Activated T-helper 1 cell treated with anti-CD3 and anti-CD28 coated beads, Interleukin-2, amount 50 U/mL, for 16 hours (primary cell): ENCODE measurements at places on chromosomes 2 and 18.

DNA sequence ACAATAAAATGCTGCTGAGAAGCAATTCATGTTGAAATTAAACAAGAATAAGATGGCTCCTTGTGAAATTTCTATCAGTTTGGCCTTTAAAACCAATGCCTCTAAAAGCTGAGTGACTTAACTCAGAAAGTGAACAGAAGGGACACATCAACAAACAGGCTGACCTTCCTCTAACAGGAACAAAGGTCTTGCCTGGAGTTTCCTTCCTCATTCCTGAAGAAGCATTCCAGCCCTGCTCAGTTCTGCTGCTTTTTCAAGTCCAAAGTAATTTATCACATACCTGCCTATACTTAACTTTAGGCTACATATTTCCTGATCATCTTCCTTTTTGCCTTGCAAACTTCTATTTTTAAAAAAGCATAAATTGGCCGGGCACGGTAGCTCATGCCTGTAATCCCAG lies 14.1 kb downstream of the PTRHD1 start:
- DNase-seq: no peak

- no peak for DNase-seq
Observed at GRCh38 chr2:43408407-43409160, 182.2 kb upstream of the ZFP36L2 start.

GRCh38 chr18:23872701-23873550 lies 141.6 kb upstream of the TTC39C start:
- DNase-seq: no peak

- no peak for DNase-seq
Observed at GRCh38 chr2:204110751-204111516, 174.4 kb downstream of the ICOS start.

DNA sequence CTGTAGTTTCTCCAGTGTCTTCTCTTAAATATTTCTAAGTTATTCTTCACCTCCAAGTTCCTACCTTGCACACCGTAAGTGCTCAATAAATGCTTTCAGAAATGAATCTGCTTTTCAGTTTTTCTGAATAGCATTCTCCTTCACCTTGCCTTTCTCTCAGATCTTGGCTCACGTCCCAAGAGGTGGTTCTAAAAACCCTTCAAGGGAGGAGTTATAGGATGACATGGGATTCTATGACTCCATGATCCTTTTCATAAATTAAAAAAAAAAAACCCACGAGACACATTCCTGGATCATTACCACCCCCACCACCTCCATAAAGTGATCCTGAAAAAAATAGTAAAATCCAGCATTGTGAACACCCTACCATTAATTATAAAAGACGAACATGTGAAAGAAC lies 11.7 kb downstream of the KCTD1 start:
- no peak for DNase-seq

DNA sequence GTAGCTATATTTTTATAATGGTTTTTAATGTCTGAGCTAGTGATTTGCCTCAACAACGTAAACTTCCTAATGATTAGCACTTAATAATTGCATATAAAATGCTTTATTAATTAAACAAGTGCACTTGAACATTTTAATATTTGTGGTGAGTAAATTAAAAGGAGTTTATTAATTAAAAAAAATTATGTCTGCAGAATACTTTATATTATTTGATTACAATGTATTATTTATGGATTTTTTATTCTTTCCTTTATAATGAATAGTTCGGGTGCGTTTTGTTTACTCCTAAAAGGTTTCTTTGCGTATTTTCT lies 2.3 kb downstream of the HOXD8 start:
- DNase-seq: no peak

DNA sequence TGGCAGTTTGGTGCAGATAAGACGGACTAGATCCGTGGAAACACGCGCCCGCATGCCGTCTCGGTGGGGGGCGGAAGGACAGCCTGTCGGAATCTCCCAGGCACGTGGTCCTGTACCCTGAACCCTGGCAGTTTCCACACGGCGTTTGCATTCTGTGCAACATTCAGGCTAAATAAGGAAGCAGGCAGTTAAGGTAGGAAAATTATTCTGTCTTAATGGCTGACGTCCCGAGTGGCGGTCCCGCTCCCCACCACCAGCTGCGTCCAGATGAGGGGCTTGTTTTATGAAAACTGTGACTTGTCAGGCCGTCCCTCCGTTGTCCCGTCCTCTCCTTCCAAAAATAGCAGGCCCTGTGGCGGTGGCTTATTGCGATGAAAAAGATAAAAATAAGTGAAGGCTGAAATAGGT lies 120.2 kb downstream of the NFATC1 start:
- DNase-seq: no peak

DNA sequence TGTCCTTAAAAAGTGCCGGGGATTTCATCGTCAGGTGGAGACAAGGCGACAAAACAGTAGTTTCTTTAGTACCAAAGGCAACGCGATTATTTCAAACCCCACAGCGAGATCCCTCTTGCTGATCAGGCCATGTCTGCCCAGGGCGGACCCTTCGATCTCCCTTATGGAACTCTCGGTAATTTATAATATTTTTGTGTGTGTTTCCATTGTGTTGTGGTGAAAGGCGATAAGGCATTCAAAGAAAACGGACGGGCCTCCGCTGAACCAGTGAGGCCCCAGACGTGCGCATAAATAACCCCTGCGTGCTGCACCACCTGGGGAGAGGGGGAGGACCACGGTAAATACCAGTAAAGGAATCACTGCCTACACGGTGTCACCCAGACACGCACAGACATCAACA lies 1.4 kb upstream of the GAD1 start:
- DNase-seq: no peak

DNA sequence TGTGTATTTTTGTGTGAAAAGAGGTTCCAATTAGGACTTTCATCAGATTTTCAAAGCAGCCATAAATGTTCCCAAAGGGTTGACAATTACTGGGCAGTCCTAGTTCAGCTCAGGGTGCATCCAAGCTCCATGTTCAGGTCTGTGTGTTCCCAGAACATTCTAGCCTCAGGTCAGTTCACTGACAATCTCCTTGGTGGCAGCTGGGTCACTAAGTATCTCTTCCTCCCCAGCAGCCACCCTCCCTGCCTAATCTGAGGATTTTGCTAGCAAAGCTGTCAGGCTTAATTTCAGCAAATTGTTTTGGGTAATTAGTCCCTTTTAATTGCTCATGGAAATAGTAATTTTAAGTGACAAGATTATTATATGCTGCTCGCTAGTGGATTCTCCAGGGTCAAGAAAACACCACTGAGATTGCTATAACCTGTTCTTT lies 29.8 kb downstream of the UPP2 start:
- DNase-seq: no peak

DNA sequence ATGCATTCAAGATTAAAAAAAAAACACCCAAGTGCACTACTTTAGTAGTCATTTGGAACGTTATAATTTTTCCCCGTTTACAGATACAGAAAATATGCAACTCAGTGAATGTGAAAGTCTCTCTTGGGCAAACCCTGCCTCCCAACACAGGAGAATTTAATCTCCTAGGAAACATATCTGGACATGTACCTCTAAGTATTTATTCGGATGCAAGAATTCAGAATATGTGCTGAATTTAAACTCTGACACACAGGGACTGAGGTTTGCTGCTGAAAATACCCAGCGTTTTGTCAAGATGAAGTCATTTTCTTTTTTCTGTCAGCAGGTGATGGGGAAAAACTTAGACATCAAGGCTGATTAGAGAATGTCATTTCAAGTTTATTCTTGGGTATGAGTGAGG lies 105.4 kb downstream of the ACKR3 start:
- DNase-seq: no peak

DNA sequence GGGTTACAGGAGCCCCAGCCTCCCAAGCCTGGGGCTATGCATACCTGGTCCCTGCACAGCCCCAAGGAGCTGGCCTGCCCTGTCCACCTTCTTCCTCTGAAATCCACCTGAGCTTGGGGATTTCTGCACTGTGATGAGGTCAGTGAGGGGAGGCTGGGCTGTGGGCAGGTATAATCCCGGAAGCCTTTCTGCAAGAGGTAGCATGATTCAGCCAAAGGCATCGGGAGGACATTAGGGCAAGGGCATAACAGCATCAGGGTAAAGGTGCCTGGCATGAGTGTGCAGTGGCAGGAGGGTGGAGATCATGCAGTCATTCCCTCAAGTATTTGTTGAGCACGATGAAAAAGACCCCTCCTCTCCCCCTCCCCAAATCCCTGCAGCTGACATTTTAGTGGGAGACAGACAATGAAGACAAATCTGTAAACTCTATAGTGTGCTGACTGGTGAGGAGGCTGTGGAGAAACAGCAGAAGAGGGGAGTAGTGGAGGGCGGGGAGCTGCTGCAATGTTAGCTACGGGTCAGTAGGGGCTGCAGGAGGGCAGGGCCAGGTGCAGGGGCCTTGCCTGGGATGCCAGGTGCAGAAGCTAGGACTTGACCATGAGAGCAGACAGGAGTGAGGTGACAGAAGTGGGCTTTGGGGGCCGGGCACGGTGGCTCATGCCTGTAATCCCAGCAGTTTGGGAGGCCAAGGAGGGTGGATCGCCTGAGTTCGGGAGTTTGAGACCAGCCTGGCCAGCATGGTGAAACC lies 18.7 kb downstream of the ZFP36L2 start:
- DNase-seq: no peak

GRCh38 chr2:29894822-29895614 lies 26.4 kb downstream of the ALK start:
- no peak for DNase-seq

DNA sequence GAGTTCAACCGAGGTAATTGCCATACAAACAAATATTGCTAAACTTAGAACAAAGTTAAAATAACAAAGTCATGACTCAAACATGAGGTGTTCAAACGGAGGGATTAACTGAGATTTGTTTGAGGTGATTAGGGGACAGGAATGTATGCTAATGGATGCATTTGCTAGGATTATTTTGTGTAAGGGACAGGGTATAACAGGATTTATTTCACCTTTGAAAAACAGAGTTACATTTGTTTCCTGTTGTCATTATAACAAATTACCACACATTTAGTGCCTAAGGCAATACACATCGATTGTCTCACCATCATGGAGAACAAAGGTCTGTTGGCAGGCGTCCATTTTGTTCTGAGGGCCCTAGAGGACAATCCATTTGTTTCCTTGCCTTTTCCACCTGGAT lies 304.3 kb upstream of the CNTNAP5 start:
- DNase-seq: no peak

- DNase-seq: no peak
Observed at GRCh38 chr2:173195100-173195499, 119.5 kb downstream of the MAP3K20 start.

- DNase-seq: no peak
Observed at GRCh38 chr18:13626544-13626908, 99.8 kb downstream of the FAM210A start.

DNA sequence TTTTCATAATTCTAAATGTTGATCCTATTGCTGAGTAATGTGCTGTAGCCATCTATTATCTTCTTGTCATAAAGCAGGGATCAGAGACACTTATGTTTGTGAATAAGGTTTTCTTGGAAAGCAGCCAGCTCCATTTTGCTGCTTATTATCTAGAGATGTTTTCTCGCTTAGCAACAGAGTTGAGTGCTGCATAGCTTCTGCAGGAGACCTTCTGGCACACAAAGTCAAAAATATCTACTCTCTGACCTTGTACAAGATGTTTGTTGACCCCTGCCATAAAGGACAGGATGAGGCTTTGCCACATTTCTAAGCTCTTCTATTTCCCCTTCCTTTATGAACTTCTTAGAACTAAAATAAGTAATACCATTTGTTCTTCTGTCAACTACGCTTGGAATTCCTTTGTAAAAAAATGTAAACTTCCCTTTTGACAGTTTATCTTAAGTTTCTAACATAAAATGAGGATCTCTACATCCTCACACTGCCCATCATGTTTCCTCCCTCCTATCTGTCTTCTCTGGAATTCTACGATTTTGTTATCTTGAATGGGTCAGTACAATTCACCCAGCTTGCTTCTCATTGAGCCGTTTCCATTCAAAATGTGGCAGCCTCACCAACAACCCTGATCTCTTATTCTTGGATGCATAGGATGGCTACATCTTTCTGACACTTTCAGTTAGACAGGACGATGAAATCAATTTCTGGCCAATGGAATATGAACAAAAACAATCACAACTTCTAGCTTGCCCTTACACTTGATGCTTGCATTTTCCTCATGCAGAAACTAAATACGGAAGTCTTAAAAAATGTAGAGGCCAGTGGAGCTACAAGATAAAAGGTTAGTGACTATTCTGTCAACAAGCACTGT lies 1377.0 kb downstream of the SUCLG1 start:
- no peak for DNase-seq

GRCh38 chr2:36380624-36381481 lies 25.3 kb downstream of the CRIM1 start:
- DNase-seq: no peak

DNA sequence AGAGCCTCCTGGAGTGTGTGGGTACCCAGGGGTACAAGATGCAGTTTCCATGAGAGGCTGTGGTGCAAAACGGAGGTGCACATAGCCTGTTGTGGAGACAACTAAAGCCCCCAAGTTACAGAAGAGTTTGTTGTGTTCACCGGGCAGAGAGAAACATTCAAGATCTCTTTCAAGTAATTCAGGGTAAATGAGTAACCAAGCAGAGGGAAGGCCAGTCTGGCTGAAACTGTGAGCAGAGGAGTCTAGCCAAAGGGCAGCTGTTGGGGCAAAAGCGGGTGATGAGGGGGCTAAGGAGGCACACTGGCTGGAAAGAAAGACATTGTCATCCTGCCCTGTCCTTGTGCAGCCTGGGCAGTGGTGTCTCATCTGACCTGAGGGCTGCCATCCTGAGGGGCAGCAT lies 52.0 kb downstream of the CXCR4 start:
- DNase-seq: no peak

DNA sequence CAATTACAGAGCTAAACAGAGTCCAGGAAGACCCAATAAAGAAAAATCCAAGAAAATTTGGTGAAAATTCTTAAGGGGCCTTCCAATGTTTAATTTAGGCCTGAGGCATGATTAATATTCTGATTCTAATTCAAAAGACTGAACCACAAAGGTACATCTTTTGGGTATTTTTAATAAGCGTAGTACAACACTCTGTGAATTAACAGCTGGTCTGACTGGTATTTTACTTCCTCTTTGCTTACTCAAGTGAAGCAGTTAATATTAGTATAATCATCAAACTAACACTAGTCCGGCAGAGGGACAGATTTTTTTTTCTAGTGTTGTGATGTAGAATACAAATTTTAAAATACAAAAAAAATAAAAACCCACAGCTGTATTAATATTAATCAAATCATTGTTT lies 652.9 kb downstream of the NR4A2 start:
- no peak for DNase-seq

DNA sequence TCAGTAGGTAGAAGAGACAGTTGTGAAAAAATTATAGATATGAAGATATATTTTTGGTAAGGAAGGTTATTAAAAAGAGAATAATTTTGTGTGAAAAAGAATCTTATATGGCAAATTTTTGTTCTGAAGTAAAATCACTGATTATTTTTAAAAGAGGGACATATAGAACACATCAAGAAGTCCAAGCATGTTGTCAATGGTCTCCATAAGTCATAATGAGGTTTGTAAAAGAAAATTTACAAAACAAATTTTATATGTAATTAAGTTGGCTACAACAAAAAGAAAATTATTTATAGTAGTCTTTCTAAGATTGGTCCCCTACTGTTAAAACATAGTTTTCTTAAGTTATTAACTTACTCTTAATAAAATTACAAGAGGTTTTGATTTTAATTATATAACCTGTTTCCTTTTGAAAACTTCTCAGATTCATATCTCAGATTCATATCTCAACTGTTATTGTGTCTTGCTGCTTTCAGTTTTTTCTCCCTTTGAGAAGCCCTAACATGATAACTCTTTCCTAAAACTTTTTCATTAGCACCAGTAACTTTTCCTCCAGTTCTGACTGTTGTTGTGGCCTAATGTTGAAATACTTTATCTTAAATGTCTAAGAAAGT lies 81.2 kb downstream of the SH3YL1 start:
- DNase-seq: no peak
